Activated CD8-positive, alpha-beta T cell treated with anti-CD3 and anti-CD28 coated beads, Interleukin-2, amount 10 ng/mL, durations not matched to agents 7 days and 5 days (primary cell): ENCODE measurements at places on chromosomes 5 and 9. TPM values are rescaled to one million over a fixed set of nuclear protein-coding genes. Genes with fewer than 3 reads are reported as not detected.

GRCh38 chr5:175718401-175719108 is 60.7 kb downstream of the HRH2 start:
- peak; percentile 69 for DNase-seq

GRCh38 chr5:110345623-110346022 is 380.8 kb downstream of the TMEM232 start:
- DNase-seq, result no peak

Gene ERAP2
- 96.0 TPM for total RNA-seq

GRCh38 chr5:151159649-151160373 is 2.2 kb upstream of the ANXA6 start:
- DNase-seq, result no peak

GRCh38 chr5:157232706-157233105 is 33.2 kb upstream of the CYFIP2 start:
- peak; percentile 19 for DNase-seq

- DNase-seq, result no peak
These were observed 7.9 kb downstream of the SH2D3C start for GRCh38 chr9:127770583-127770904.

Gene TLX3
- not detected for total RNA-seq

- no peak for DNase-seq
These were observed 18.8 kb downstream of the UBE2R2 start for GRCh38 chr9:33835625-33836260.

- no peak for DNase-seq
These were observed 175.7 kb downstream of the FRMD3 start for GRCh38 chr9:83362341-83362995.

DNA sequence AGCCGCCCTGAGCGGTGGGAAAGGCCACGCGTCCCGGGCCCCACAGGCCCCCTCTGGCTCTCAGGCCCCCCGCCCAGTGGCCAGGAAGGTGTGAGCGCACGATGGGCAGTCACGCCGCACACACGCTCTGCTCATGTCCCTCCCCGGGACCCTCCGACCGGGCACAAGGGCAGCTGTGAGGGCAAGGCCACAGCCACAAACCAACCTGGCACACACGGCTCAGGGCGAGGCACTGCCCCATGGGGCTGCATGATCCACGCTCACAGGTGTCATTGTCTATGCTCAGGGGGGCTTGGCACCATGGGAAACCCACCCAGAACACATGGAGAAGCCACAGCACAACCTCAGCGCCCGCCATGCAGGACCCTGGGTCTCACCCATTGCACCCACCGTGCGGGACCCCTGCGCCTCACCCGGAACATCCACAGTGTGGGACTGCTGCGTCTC is 51.3 kb downstream of the SLC12A7 start:
- no peak for DNase-seq

Gene GRXCR2
- total RNA-seq, result not detected

- peak; percentile 74 for DNase-seq
These were observed 4.9 kb upstream of the TRAF1 start for GRCh38 chr9:120931231-120932085.

Gene SLC22A5
- 2.2 TPM for total RNA-seq

Gene HSPB3
- not detected for total RNA-seq

Gene SDHA
- total RNA-seq, result 145 TPM

DNA sequence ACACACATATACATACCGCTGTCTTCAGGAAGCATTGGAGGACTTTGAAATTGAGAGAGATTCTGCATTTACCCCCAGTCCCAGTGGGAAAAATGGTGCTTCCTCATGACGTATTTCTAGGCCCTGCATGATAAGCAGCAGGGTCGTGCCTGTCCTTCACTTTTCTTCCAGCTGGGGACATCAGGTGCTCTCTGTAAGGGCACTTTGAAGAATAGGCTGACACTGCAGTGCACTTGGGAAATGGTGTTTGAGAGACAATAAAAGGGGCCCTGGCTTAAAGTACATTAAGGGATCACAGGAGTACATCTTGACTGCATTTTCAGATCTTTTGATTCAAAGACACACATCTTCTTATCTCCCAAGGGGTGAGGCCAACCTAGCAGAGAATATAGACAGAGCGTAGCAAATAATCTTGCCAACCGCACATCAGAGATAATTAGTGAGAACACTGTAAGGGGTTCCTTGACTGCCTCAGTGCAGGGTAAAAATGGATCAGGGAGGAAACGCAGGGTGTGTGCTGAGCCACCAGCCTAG is 437.9 kb downstream of the CSNK1G3 start:
- no peak for DNase-seq

DNA sequence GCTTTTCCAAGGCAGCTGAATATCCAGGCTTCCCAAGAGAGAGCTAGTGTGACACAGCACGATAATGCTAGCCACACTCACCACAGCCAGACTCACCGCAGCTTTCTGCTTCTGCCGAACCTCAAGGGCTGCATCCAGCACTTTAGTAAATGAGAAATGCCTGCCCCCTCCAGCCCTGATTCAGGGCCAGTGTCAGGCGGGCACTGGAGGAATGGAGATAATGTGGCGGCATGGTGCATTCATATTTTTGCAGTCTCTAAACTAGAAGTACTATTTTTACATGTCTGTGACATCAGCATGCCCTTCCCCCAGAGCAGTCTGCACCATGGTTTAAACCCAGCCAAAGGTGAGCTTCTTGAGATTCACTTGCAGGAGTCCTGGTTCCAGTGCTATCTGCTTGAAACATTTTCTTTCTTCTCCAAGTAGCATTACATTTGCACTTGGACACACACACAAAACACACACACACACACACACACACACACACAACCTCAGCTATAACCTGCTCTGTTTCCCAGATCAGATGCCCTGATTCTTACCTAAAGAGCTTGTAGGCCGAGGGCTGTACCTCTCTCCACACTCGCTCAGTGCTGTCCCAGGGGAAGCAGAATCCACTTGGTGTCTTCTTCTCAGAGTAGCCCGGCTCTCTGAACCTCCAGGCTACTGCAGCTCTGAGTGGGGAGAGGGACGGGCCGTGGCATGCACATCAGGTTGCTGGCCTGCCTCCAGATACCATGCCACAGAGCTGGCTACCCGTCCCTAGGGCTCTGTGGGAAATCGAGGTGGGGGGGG is at the start of gene FGF1:
FGF1 (minus strand) TSS at position 673 of the 792 bp plus-strand sequence. CDS start 71,963 bp downstream, outside the sequence.
- no peak for DNase-seq

Gene ZNF483
- total RNA-seq, result 2.3 TPM

GRCh38 chr5:89228355-89228754 is 345.4 kb upstream of the MEF2C start:
- DNase-seq, result no peak

DNA sequence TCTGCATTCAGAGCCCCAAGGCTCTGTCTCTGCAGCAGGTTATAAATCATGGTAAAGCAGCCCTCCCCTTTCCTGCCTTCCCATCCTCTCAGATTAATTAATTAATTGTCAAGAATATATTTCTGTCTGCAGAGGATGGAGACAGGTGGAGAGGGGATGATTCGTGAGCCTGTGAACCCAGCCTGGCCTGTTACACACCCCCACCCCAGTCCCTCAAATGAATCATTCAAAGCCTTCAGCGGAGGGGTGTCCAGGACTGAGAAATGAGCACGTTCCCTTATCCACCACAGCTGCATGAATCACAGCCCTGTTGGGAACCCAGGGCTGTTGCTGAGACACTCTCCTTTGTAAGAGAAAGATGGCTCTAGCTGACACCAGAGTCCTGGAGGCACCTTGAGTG is 56.0 kb downstream of the NIPAL4 start:
- DNase-seq, result no peak

GRCh38 chr5:113578091-113578490 is 64.6 kb downstream of the YTHDC2 start:
- no peak for DNase-seq

- DNase-seq, result no peak
These were observed 268.2 kb downstream of the ISL1 start for GRCh38 chr5:51651476-51651875.

DNA sequence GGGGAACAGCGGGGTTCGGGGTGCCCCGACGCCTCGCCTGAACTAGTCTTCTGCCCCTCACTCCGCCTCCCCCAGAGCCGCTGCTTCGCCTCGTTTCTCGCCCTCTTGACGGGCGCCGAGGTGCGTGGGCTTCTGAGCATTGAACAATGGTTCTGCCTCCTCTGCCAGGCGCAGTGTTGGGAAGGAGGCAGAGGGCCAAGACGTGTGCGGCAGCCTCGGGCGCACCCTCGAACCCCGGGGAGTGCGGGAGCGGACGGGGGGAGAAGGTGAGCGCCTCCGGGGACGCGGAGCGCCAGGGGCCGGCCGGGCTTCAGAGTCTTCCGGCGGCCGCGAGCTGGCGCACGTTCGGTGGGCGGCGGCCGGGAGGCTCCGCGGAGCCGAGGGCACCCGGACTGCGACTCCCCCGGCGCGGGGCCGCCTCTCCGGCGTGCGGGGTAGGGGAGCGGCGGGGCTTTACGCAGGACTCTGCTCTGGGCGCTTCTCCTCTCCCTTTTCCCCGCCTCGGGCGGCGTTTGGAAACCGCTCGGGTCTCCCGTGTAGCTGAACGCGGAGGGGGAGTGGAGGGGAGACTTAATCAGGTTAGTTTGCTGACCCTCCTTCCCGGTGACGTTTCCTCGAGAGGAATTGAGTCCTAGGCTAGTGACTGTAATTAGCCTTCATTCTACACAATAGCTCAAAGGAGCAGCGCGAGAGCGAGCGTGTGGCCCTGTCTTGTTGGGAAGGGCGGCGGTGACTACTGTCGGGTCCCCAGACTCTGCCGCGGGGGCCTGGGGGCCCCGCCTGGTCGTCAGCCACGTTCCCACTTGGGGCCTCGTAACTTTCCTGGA is 1.1 kb downstream of the VLDLR start:
- DNase-seq, result peak; percentile 25

Gene ECSCR
- total RNA-seq, result not detected

Gene ARHGEF28
- total RNA-seq, result not detected

Gene CENPH
- total RNA-seq, result 50.1 TPM

Gene ISL1
- not detected for total RNA-seq

DNA sequence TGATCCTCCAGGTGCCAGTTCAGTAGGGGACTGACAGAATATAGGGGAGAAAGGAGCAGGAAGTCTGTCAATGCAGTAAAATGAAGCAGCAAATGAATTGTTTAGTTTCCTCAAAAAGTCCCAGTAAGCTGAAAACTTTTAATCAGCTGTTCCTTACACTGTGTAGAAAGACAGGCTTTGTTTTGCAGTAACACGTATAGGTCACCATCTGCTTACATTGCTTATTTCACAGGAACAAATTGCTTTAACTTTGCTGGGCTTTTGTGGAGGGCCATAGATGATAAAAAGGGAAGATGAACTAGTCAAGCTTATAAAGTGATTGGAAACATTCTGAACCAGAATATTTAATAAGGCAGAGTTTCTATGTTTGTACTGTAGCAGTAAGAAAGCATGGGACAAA is 331.3 kb upstream of the RFX3 start:
- DNase-seq, result no peak

Gene BARHL1
- total RNA-seq, result not detected

- no peak for DNase-seq
These were observed 33.3 kb upstream of the FAT2 start for GRCh38 chr5:151624476-151624875.

Gene ATG10
- total RNA-seq, result 9.5 TPM

DNA sequence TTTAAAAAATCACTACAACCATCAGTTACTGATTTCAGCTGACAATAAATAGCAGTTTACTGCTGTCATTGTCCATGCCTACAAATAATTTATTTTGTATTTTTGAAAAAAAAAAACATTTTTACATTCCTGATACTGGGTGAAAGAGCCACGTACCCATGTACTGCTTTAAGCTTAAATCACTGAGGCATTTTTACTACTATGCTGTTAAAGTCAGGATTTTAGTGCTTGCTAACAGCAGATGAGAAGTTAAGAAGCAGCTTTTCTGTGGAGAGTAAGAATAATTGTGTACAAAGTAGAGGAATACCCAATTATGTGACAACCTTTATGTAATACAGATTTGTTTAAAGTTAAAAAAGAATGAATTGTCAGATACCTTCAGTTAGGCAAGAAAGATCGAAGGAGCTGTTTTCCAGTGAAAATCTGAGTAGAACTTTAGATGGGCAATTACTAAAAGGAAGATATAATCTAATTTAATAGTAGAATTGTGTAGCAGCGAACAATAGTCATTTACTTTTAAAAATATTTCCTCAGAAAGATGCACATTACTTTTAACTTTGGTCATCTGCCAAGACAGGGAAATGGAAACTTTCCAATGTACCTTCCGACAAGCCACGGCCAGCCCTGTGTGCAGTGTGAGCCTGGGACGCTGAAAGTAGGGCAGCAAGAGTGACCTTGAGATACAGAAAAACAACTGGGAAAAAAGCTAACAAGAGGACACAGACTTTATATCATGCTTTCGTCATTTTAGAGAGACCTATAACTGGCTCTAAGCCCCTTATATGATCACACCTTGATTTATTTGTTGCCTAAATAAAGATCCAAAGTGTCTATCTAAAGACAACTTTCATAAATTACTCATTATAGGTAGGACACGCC is 39.9 kb downstream of the RHOBTB3 start:
- DNase-seq, result no peak

DNA sequence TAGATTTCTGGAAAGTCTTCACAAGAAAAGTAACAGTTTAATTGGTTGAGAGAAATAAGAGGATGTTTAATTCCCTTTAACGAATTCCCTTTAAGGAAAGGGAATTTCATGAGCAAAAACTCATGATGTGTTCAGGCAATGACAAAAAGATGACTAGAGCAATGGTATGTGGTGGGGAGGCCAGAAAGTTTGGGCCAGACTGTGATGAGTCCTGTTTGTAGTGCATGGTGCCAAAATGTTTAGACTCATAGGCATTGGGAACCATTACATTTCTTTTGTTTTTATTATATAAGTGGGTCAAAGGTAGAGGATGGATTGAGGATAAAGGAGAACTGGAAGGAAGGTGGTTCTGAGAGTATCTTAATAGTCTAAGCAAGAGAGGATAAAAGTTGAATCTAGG is 10.9 kb downstream of the CNTRL start:
- no peak for DNase-seq

Gene IRGM
- total RNA-seq, result 4.1 TPM

- no peak for DNase-seq
These were observed 98.5 kb downstream of the MTREX start for GRCh38 chr5:55406292-55406691.

- no peak for DNase-seq
These were observed 58.6 kb downstream of the ITGA1 start for GRCh38 chr5:52846182-52846842.

Gene RLN2
- 2.2 TPM for total RNA-seq

GRCh38 chr5:172714491-172715420 is 56.2 kb downstream of the DUSP1 start:
- peak; percentile 76 for DNase-seq
